ENCODE measurements at places on chromosomes 3 and 15.

DNA sequence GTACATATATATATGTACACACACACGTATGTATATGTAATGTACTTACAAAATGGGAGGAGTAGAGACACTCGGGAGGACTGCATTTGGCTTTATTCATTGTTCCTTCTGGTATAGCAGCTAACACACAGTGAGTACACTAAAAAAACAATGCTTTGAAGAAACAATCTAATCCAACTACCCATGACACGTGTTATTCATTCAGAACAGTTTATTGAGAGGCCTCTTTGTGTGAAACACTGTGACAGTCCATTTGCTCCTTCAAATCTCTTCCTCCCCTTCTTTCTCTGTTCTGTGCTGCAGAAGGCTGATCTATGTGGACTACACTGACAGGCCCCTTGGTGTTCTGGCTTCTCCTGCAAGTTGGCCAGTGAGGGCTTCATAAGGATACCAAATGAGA lies 1075.9 kb upstream of the CFAP20DC start:
- no peak for DNase-seq

GRCh38 chr3:79598594-79598993 lies 169.2 kb downstream of the ROBO1 start:
- DNase-seq: no peak

GRCh38 chr3:149839896-149840295 lies 26.9 kb downstream of the RNF13 start:
- DNase-seq: no peak

GRCh38 chr3:111278959-111279358 lies 207.3 kb downstream of the NECTIN3 start:
- DNase-seq: no peak

GRCh38 chr3:23904545-23904944 lies 12.2 kb downstream of the NKIRAS1 start:
- no peak for DNase-seq

DNA sequence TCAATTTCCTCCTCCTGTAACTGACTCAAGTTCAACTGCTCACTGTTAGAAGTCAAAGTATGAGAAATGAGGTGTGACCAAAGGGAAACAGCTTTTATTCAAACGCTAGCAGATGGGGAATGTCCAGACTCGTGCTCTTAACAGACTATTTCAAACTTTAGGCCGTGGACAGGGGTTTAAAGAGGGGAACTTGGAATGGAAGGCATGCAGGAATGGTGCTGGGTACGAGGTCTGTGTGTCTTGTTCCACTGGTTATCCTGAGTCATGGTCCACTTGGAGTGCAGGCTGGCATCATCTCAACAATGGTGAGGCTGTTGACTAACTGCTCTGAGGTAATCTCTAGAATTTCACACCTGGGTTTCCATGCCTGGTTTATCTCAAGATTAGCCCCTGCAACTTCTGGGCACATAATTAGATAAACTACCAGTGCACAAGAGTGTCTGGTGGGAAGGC lies 22.9 kb upstream of the DNAAF4 start:
- no peak for DNase-seq

GRCh38 chr15:77475898-77476297 lies 55.2 kb downstream of the HMG20A start:
- DNase-seq: no peak

Measured in dorsolateral prefrontal cortex (tissue), 122 donors.